ENCODE measurements at places on chromosomes 2 and 18.

DNA sequence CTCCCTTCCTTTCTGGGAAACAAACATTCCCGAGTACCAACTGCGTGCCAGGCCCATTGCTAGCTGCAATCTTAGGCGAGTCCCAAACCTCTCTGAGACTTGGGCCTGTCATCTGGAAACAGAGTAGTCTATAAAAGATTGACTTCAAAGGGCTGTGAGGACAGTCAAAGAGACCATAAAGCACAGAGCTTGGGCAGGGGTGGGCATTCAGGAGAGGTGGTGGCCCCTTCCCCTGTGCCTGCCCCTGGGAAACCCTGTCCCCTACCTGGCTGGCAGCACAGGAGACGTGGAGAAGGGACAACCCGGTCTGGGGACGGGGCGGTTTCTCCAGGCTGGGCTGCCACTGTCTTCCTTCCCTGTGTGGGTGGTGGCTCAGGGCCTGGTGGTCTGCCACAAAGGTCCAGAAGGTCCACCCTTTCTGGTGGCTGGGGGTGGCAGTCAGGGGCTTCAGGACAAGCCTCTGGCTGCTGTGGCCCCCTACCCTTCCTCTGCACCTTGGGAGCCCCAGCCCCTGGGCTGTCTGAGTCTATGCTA, 33.9 kb upstream of the FOSL2 start:
- DNase-seq = no peak

- DNase-seq = no peak
Measured at GRCh38 chr2:154908327-154908726, 209.8 kb downstream of the KCNJ3 start.

DNA sequence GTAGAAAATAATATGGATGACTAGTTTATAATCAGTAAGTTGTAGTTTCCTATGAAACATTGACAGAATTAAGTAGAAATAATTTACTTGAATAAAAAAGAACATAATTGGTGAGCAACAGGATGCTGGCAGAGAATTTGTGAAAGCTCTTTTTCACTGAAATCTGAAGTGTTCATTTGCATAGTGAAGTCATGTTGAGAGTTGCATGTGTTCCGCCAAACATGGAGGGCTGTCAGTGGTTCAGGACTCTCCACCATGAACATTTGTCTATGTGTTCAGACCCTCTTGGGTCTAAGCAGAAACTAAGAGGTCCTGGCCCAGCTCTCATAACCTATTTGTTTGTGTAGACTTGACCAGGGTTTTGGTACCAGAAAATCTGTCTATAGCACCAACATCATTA, 182.5 kb upstream of the LINC00305 start:
- no peak for DNase-seq

GRCh38 chr2:7707723-7708122, 790.5 kb downstream of the RNF144A start:
- peak; percentile 43 for DNase-seq

GRCh38 chr2:191169456-191170300, 18.9 kb upstream of the STAT4 start:
- no peak for DNase-seq

DNA sequence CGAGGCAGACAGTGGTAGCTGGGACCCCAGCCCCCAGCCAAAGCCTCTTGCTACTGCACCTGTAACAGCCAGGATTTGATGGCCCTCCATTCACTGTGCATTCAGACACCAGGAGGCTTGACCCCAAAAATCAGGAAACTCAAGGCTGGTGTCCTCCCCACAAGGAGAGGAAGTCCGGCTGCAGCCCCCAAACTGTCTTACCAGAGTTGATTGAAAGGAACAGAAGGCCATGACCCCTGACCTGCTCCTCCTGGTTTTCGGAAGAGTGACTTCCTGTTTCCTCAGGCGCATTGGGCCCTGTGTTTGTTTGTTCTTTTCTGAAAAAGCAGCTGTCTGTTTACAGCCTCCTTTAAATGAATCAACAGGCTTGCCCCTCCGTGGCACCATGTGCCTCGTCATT, 111.6 kb downstream of the RNF144A start:
- no peak for DNase-seq

DNA sequence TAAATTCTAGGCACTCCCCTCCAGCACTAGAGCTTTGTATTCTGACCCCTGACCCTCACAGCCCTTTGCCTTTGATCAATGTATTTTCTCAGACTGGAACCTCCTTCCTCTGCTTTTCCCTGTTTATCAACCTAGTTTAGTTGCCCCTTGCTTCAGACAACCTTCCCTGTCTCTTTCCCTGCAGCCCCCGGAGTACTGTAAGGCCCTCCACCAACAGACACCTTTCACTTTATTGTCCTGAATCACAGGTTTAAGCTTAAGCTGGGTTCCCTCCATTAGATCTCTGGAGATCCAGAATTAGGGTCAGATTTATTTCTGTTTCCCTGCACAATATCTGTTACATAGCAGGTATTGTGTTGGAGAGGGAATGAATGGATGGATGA, 140.2 kb downstream of the DDX1 start:
- no peak for DNase-seq

DNA sequence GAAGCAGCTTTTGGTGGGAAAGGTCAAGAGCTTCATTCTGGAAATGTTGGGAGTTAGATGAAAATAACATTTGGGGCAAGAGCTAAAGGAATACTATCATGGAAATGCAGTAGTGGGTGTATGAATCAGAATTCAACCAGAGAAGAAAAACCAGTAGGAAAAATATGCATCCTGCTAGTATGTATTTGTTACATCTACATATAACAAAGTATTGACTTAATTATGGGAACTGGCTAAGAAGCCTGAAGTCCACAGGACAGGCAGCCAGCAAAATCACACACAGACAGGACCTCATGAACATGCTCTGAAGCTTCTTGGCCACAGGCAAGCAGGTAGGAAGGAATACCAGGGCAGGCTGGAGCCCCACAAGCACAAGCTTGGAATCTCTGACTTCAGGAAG, 185.8 kb downstream of the FBXO15 start:
- DNase-seq = no peak

- no peak for DNase-seq
Measured at GRCh38 chr18:63083020-63083531, 236.5 kb downstream of the BCL2 start.

- DNase-seq = peak; percentile 26
Measured at GRCh38 chr2:189142893-189143759, 36.4 kb downstream of the COL5A2 start.

DNA sequence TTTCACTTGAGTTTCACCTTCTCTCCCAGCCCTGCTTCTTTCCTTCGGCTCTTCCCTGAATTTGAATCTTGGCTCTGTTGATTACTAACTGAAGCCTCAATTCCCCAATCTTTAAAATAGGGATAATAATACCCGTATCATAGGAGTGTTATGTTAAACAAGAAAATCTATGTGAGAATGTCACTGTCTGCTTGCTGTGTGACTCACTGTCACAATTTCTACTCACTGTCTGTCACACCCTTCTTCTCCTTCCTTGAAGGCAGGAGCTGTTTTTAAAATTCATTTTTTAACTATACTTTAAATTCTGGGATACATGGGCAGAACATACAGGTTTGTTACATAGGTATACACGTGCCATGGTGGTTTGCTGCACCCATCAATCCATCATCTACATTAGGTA, 141.6 kb upstream of the CXCR4 start:
- DNase-seq = no peak

DNA sequence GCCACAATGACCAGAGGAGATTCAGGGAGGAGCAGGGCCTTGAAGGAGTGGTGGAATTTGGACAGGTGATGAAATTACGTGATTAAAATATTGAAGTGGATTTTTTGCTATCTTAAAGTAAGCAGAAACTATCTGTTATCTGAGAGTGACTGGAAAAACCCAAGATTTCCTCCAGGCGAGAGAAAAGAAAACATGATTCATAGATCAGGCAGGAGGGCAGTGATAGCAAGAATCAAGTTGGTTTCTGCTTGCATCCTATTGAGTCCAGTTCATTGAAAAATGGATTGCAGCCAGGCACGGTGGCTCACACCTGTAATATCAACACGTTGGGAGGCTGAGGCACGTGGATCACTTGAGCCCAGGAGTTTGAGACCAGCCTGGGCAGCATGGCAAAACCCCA, 127.8 kb downstream of the NXPH2 start:
- DNase-seq = no peak

DNA sequence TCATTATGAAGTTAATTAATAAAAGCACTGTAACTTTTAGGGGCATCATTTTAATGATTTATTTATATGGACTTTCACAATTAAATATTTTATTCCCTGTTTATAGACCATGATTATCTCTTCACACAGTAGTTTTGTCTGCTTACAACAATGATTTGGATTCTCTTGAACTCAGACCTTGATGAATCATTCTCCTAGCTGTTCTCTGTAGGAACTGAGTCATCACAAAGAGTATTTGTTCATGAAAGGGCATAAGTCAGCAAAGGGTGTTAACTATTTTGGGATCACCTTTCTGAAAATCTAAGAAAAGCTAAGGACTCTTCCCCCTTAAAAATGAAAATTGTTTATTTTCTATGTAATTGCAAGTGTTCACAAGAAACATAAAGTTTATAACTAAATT, 461.1 kb upstream of the UBE2E3 start:
- peak; percentile 9 for DNase-seq

- DNase-seq = no peak
Measured at GRCh38 chr2:14952400-14952963, 320.0 kb downstream of the LRATD1 start.
